Left ventricle myocardium inferior (tissue), 1 donor: ENCODE measurements at places on chromosomes 4 and X.

DNA sequence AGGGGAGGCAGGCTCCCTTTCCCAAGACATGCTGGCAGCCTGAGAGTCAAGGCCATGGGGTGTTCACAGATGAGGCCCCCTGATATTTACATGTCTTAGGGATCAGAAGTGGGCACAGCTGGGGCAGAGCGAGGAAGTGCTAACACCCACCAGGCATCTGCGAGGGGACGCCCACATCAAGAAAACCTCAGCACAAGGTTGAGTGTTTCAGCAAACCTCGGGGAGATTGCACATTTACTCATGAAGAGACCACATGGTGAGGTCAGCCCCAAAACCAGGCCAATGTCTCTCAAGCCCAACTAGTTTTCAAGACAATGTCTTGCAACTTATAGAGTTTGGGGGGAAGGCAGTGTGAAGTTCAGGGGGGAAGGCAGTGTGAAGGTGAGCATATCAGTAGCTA lies 55.2 kb downstream of the CLNK start:
- no peak for DNase-seq

GRCh38 chr4:41701983-41702382 lies 46.5 kb downstream of the PHOX2B start:
- DNase-seq: no peak

DNA sequence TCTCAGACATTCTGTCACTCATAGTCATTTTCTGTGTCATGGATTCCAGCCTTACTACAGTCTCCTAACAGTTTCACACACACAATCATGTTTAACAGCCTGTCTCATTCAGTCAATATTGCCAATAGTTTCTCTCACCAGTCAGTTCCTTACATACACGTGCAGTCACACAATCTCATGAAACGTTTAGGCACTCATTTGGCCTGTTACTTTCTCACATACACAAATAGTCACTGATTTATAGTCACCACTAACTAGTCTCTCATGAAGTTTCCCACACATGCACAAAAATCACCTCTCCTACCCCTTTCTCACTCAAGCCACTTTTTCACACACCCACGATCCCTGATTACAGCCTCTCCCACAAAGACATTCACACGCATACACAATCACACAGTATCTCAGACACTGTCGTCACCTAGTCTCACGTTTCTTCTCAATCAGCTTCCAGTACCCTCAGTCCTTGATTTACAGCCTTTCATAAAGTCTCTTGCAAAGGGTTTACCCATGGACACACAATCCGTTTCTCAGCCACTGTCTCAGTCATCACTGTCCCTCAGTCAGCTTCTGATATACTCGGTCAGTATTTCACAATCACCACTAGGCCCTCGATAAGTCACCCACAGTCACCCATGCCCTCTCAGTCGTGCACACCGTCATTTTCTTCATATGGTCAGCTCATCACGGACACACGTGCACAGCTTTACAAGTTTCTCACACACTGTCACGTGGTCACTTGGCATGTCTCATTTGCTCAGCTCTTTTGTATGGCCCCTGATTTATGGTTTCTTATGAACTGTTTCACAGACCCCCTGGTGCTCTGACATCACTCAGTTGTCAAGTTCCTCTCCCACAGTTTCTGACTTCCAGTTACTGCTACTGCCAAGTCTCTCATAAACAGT lies 4.2 kb upstream of the CFP start:
- no peak for DNase-seq

DNA sequence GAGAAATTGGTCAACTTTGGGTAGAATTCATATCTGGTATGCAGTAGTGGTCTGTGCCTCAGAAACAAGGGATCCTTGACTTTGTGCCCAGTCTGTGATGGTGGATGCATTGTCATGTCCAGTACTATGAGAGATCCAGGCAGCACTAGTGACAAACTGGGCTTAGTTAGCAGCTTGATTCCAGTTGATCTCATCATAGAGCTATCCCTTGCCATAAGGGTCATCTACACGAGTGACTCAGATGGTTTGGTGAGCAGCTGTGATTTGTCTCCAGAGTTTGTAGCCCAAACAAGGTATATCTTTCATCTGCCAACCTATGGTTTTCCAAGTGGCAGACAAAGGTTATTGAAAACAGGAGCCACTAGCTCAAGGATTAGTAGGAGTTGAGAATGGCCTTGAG lies 298.8 kb downstream of the GBA3 start:
- DNase-seq: no peak

GRCh38 chrX:63128509-63128908 lies 222.6 kb downstream of the SPIN4 start:
- no peak for DNase-seq

GRCh38 chrX:115413246-115413878 lies 123.8 kb downstream of the LUZP4 start:
- no peak for DNase-seq

- DNase-seq: no peak
Observed at GRCh38 chrX:148540114-148540513, 39.7 kb downstream of the AFF2 start.

- DNase-seq: no peak
Observed at GRCh38 chrX:31233941-31234496, 162.2 kb upstream of the FTHL17 start.

GRCh38 chrX:40171513-40172400 lies 74.0 kb upstream of the BCOR start:
- DNase-seq: no peak

DNA sequence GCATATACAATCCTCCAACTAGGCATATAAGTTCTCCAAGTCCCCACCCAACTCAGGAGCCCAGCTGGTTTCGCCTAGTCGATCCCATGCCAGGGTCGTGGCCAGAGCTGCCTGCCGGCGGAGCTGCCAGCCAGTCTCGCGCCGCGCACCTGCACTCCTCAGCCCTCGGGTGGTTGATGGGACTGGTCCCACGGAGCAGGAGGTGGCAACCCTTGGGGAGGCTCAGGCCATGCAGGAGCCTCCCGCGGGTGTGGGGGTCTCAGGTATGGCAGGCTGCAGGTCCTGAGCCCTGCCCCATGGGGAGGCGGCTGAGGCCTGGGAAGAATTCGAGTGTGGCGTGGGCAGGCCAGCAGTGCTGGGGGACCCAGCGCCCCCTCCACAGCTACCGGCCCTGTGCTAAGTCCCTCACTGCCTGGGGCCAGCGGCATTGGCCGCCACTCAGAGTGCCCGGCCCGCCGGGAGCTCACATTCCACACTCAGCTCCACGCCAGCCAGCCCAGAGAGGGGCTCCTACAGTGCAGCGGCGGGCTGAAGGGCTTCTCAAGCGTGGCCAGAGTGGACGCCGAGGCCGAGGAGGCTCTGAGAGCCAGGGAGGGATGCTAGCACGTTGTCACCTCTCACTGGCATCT lies 1086.4 kb upstream of the PCDH10 start:
- no peak for DNase-seq
